ENCODE measurements at places on chromosomes 2 and 18. TPM values are rescaled to one million over a fixed set of nuclear protein-coding genes. Genes with fewer than 3 reads are reported as not detected.

Gene FSHR
- 1.8 TPM for total RNA-seq

Gene FER1L5
- total RNA-seq: 0.12 TPM

Gene TGFA
- total RNA-seq: 1.8 TPM

GRCh38 chr2:202299712-202300111 is 34.1 kb downstream of the NOP58 start:
- H3K27ac ChIP-seq: no peak overlapping the region
- no peaks in the 10 kb centered on the region for H3K27me3 ChIP-seq
- no peak overlapping the region for H3K4me3 ChIP-seq
- DNase-seq: no peak

GRCh38 chr2:105081006-105081601 is 43.2 kb downstream of the MRPS9 start:
- no peaks in the 10 kb centered on the region for H3K36me3 ChIP-seq
- H3K27ac ChIP-seq: no peak overlapping the region
- DNase-seq: no peak

- H3K27ac ChIP-seq: peak overlapping the region; percentile 96
- no peak for DNase-seq
- H3K27me3 ChIP-seq: no peaks in the 10 kb centered on the region
- H3K4me3 ChIP-seq: peak overlapping the region; percentile 93
- no peaks in the 10 kb centered on the region for H3K36me3 ChIP-seq
Measured at GRCh38 chr2:226791056-226791486, 8.5 kb downstream of the IRS1 start.

- H3K4me1 ChIP-seq: peaks cover 2% of the 10 kb centered on the region
- no peaks in the 10 kb centered on the region for H3K27me3 ChIP-seq
- peak; percentile 18 for DNase-seq
- no peaks in the 10 kb centered on the region for H3K36me3 ChIP-seq
Measured at GRCh38 chr2:200810252-200810997, 1.3 kb upstream of the BZW1 start.

GRCh38 chr2:45007961-45008295 is 1.3 kb downstream of the SIX2 start:
- no peak overlapping the region for H3K4me3 ChIP-seq
- no peak for DNase-seq
- H3K4me1 ChIP-seq: peaks cover 9% of the 10 kb centered on the region
- no peaks in the 10 kb centered on the region for H3K27me3 ChIP-seq

All from ovary (tissue), 10 donors.